Karpas-422 (cell line): ENCODE measurements at places on chromosomes 4 and X. TPM values are rescaled to one million over a fixed set of nuclear protein-coding genes. Genes with fewer than 3 reads are reported as not detected.
A peak's percentile ranks its signal among the peaks of the same experiment; 100 is the strongest.

DNA sequence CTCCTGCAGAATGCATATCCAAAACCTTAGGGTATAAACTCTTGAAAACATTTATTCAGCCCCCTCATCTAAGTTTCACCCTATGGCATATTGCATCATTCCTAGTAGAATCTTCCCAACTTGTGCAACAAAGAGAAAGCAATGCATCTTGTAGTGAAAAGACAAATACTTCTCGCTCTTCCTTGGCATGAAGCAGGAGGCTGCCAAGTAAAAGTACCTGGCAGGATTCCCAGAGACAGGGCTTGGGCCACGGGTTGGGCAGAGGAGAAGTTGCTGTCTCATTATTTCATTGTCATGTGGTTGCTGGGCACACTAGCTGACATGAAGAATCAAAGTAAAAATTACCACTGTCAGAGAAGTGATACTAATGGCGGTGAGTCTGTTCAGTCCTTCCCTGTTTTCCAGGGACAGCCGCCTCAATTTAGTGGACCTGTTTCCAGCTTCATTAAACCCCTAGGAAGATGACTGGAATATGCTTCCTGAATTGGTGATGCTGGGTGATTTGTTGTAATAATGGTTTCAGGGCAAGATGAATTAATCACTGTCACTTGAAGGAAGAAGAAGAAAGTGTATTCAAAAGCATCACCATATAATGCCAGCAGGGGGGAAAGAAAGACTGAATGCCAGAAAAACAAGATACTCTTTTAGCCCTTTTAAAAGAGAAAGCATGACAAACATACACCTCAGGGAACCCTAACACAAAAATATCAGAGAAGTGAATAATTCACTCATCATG lies 380.5 kb upstream of the IGFBP7 start:
- H3K27ac ChIP-seq, result no peak overlapping the region
- H3K27me3 ChIP-seq, result no peaks in the 10 kb centered on the region
- no peaks in the 10 kb centered on the region for H3K4me1 ChIP-seq
- DNase-seq, result no peak

SLC16A2 gene
- total RNA-seq, result 0.79 TPM in 1 of 2 replicates, not detected in the other

DNA sequence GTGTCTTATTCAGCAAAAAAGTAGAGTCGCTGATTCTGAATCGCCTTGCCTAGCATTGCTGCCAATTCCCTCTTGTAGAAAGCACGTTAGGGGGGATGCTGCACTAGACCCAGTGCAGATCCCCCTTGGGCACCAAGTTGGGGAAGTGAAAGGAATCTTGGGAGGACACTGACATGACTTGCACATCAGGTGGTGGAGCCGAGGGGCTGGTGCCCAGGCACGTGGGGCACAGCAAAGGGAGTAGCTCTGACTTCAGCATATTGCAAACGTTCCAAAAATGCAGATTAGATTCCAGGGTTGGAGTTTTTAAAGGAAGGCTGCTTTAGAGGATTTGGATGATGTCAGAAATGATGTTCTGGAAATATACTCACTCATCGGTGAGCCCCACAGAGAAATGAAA lies 47.4 kb upstream of the GPM6B start:
- H3K27me3 ChIP-seq, result no peaks in the 10 kb centered on the region
- no peaks in the 10 kb centered on the region for H3K36me3 ChIP-seq
- no peaks in the 10 kb centered on the region for H3K4me1 ChIP-seq
- H3K4me3 ChIP-seq, result no peak overlapping the region

- no peaks in the 10 kb centered on the region for H3K27me3 ChIP-seq
- no peak overlapping the region for H3K27ac ChIP-seq
- no peak for DNase-seq
- H3K4me3 ChIP-seq, result no peak overlapping the region
- no peaks in the 10 kb centered on the region for H3K36me3 ChIP-seq
These were observed 61.6 kb upstream of the MTMR8 start for GRCh38 chrX:64456828-64457227.

POF1B gene
- 14.4 and 16.9 TPM in 2 replicates for total RNA-seq

- no peak overlapping the region for H3K27ac ChIP-seq
- DNase-seq, result no peak
- no peaks in the 10 kb centered on the region for H3K36me3 ChIP-seq
- H3K4me1 ChIP-seq, result no peaks in the 10 kb centered on the region
- H3K27me3 ChIP-seq, result no peaks in the 10 kb centered on the region
- H3K4me3 ChIP-seq, result no peak overlapping the region
These were observed 340.9 kb upstream of the PITX2 start for GRCh38 chr4:110963662-110964280.

DNA sequence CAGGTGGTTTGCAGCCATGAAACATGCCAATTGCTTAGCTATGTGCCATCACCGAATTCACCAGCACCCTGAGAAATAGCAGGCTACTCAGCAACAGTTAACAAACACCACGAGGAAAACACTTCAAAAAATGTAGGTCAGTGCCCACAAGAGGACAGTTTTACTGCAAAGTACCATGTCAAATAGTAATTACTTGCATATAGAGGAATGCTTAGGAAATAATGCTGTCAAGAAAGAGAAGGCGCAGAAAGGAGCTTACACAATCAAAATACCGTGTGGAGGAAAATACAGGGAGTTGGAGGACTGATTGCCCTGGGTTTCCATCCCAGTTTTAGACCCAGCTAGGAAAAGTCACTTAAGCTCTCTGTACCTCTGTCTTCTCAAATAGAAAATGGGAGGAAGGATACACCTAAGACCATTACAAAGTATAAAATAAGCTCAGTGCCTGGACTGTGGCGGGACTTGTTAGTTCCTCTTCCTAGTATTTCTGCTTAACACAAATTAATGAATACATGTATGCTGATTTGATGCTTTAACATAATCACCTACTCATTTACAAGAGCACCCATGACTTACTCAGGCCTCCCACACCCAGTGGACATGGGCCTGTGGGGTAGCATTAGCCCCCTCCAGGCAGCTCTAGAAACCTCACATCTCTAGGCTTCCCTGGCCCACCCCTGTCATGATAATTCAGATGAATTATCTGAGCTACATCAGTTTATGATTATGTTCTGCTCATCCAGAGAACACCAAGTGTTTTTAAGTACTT lies 44.5 kb upstream of the IL21 start:
- H3K27ac ChIP-seq, result no peak overlapping the region
- no peaks in the 10 kb centered on the region for H3K27me3 ChIP-seq
- H3K4me1 ChIP-seq, result no peaks in the 10 kb centered on the region
- no peak overlapping the region for H3K4me3 ChIP-seq

- no peak overlapping the region for H3K4me3 ChIP-seq
- peaks cover 2% of the 10 kb centered on the region for H3K4me1 ChIP-seq
- H3K27me3 ChIP-seq, result no peaks in the 10 kb centered on the region
- no peak overlapping the region for H3K27ac ChIP-seq
- no peak for DNase-seq
- H3K36me3 ChIP-seq, result no peaks in the 10 kb centered on the region
These were observed 128.1 kb downstream of the TMEM164 start for GRCh38 chrX:110131031-110131430.

DNA sequence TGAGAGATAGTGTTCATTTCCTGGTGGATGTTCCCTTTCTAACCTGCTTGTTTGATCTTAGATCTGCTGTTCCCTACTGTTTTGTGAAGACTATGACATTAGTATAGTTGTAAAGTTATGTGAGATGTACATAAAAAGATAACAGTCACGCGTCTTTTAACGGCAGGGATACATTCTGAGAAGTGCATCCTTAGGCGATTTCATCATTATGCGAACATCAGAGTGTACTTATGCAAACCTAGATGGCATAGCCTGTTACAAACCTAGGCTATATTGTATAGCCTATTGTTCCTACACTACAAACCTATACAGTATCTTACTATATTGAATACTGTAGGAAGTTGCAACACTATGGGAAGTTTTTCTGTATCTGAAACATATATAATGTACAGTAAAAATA lies 50.4 kb downstream of the MCUB start:
- DNase-seq, result no peak
- peaks cover 9% of the 10 kb centered on the region; the same call in 1 of the 2 replicates for H3K36me3 ChIP-seq
- peaks cover 59% of the 10 kb centered on the region for H3K4me1 ChIP-seq
- peak overlapping the region; percentile 69 for H3K27ac ChIP-seq
- H3K4me3 ChIP-seq, result 0 out of 2 replicates have a peak overlapping the region, but pooled peaks have one; percentile 1

DNA sequence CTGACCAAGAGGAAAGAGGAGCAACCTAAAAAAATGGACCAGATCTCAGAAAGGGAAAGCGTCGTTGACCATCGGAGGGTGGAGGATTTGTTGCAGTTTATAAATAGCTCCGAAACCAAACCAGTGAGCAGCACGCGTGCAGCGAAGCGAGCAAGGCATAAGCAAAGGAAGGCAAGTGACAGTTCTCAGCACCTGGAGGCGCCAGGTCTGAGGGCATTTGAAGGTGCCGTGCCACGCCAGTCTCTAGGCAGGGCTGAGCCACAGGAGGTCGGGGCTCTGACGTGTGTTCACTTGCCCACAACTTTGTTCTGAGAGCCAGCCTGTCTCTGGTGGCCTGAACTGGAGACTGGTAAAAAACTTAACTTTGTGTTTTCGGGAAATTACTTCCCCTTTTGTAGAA lies 59.7 kb downstream of the TNIP2 start:
- peaks cover 57% of the 10 kb centered on the region for H3K4me1 ChIP-seq
- peak; percentile 98 for DNase-seq

DNA sequence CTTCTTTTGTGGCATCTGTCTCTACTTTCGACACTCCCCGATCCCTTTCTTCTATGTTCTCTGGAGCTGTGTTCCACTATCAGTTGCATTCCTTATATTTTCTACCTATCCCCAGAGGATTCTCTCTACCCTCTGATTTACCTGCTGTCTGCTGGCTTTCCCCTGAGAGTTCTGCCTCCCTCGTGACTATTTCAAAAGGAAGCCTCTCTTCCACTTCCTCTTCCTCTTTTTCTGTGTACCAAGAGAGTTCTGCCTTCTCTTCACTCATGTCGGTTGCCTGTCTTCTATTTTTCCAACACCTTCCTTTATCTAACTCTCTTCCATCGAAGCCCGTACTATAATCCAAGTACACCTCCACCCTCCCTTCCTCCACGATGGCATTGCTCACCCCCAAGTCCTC lies 631.7 kb downstream of the SMARCA1 start:
- peak; percentile 72 for DNase-seq
- no peak overlapping the region for H3K27ac ChIP-seq
- H3K36me3 ChIP-seq, result no peaks in the 10 kb centered on the region

GRCh38 chr4:54213001-54213400 lies 16.1 kb upstream of the PDGFRA start:
- no peak overlapping the region for H3K27ac ChIP-seq
- no peak for DNase-seq
- peaks cover 32% of the 10 kb centered on the region for H3K4me1 ChIP-seq
- H3K4me3 ChIP-seq, result no peak overlapping the region

FAM9B gene
- total RNA-seq, result not detected in 2 replicates

DNA sequence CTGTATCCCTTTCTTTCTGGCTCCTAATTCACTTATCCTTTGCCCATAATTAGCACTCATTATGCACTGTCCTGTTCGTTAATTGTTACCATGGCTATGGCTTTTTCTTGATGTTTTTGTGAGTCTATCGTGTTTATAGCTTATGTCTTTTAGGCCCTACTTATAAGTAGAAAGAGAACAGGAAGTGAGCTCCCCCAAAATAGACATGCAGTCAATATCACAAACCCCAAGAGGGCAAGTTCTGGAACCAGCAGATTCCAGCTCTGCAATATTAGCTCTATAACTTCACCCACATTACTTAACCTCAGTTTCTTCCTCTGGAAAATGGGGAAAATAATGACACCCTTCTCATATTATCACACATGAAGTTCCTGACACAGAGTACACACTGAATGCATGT lies 7.4 kb upstream of the HS3ST1 start:
- no peak overlapping the region for H3K4me3 ChIP-seq
- no peaks in the 10 kb centered on the region for H3K36me3 ChIP-seq
- H3K27me3 ChIP-seq, result no peaks in the 10 kb centered on the region
- H3K27ac ChIP-seq, result no peak overlapping the region
- no peak for DNase-seq

TMPRSS11F gene
- total RNA-seq, result not detected in 2 replicates

GRCh38 chr4:99857307-99857706 lies 36.9 kb downstream of the LAMTOR3 start:
- no peak overlapping the region for H3K27ac ChIP-seq
- H3K36me3 ChIP-seq, result peaks cover 44% of the 10 kb centered on the region
- peaks cover 33% of the 10 kb centered on the region for H3K4me1 ChIP-seq
- H3K4me3 ChIP-seq, result no peak overlapping the region
- DNase-seq, result no peak

UGT2B17 gene
- not detected in 2 replicates for total RNA-seq

DNA sequence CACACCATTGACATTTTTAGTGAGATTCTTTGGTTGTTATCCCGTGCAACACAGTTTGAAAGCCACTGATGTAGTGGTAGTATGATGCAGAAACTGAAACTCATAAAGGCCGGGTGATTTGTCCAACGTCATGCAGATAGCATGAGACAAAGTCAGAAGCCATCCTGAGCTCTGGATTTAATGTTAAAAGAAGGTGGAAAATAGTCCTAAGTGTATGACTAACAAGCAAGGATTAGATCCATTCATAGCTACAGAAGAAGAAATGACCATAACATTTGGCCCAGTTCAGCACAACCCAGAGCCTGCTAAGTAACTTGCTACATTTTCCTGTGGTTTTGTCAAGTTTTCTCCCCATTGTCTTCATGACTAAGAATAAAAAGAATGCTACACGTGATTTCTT lies 142.4 kb downstream of the AMELX start:
- no peak for DNase-seq
- H3K36me3 ChIP-seq, result no peaks in the 10 kb centered on the region
- H3K27me3 ChIP-seq, result no peaks in the 10 kb centered on the region; the same call in 1 of the 2 replicates
- no peak overlapping the region for H3K27ac ChIP-seq
- H3K4me1 ChIP-seq, result no peaks in the 10 kb centered on the region

DNA sequence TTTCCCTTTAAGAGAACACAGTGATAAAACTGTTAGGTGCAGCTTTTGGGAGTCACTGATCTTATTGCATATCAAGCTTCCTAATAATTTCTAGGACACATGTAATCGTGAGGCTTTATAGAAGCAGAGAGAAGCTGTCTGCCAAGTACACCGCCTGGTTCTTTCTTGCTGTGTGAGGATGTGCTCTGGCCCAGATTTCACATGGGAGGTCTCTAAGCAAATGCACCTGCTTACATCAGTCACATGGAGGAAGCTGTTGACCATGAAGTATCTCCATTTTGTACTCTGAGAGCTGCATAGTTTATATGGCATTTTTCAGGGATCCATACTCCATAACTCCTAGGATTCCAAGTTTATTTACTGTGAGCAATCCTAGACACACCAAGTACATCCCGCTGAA lies 37.1 kb downstream of the RGS12 start:
- no peak overlapping the region for H3K27ac ChIP-seq
- no peaks in the 10 kb centered on the region for H3K36me3 ChIP-seq
- H3K4me3 ChIP-seq, result no peak overlapping the region
- no peaks in the 10 kb centered on the region for H3K27me3 ChIP-seq

CNKSR2 gene
- total RNA-seq, result not detected in 2 replicates
